ENCODE measurements at places on chromosomes 3 and 15. TPM values are rescaled to one million over a fixed set of nuclear protein-coding genes. Genes with fewer than 3 reads are reported as not detected.

DNA sequence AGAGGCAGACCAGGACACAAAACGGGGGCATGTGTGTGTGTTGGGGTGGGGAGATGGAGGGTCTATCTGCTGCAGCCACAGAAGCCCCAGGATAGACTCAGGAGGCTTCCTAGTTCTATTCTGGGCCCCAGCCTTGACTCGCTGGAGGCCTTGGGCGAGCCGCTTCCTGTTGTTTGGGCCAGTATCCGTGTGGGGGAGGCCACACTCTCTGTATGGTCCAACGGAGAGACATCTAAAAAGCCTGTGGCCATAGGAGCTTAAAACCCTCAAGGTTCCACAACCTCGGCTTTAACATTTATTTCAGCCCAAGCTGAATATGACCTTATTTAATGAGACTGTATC is 32.8 kb downstream of the POC1A start:
- DNase-seq, result no peak

- DNase-seq, result no peak
These were observed 981.2 kb downstream of the NSUN3 start for GRCh38 chr3:95044101-95044500.

- DNase-seq, result no peak
These were observed 123.3 kb downstream of the MOBP start for GRCh38 chr3:39590806-39591205.

GRCh38 chr3:158747417-158747816 is 15.2 kb upstream of the RARRES1 start:
- no peak for DNase-seq

DNA sequence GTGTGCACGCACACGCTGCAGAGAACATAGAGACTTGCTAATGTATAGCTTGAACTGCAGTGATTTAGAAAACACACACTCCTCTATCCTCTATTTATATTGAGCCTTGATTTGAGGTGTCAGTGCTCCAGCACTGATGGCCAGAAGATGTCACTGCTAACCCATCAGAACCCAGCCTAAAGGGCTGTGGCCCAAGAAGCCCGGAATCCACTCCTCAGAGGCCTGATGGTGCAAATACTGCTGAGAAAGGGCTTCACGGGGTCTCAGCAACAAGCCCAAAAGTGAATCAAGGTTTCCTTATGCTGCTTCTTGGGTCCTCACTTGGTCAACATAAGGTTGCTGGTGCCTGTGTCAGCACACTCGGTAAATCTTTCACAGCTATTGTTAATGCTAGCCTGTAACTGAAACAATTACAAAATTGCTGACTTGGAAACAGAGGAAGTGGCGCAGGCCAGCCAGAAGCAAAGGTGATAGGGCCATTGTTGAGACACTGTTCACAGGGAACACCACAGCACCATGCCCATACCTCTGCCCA is 60.3 kb downstream of the HEG1 start:
- DNase-seq, result peak; percentile 72

GRCh38 chr15:78093242-78094020 is 1.1 kb downstream of the SH2D7 start:
- no peak for DNase-seq

- DNase-seq, result no peak
These were observed 121.1 kb downstream of the SEC22A start for GRCh38 chr3:123322866-123323265.

- DNase-seq, result peak; percentile 59
These were observed 165.6 kb downstream of the NSMCE3 start for GRCh38 chr15:29103824-29104565.

GRCh38 chr15:88491158-88491557 is 23.6 kb downstream of the MRPS11 start:
- DNase-seq, result no peak

- no peak for DNase-seq
These were observed 130.1 kb upstream of the SOX2 start for GRCh38 chr3:181581656-181582055.

DNA sequence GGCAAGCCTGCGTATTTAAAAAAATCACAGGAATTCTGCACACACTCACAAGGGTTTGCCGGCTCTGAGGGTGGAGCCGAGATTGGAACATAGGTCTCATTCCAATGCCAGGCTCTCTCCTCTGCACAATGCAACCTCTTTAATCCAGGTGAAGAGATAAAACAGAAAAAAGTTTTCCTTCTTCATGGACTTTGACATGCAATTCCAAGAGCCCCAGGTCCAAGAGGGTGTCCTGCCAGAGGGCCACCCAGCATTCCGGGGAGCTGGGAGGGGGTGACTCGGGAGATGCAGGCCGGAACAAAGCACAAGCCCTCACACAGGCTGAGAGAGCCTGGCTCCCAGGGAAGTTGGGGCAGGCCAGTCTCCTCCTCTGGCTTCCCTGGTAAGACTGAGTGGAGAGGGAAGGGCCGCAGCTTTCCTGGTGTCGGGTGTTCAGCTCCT is 6.7 kb upstream of the SLC12A8 start:
- DNase-seq, result no peak

DNA sequence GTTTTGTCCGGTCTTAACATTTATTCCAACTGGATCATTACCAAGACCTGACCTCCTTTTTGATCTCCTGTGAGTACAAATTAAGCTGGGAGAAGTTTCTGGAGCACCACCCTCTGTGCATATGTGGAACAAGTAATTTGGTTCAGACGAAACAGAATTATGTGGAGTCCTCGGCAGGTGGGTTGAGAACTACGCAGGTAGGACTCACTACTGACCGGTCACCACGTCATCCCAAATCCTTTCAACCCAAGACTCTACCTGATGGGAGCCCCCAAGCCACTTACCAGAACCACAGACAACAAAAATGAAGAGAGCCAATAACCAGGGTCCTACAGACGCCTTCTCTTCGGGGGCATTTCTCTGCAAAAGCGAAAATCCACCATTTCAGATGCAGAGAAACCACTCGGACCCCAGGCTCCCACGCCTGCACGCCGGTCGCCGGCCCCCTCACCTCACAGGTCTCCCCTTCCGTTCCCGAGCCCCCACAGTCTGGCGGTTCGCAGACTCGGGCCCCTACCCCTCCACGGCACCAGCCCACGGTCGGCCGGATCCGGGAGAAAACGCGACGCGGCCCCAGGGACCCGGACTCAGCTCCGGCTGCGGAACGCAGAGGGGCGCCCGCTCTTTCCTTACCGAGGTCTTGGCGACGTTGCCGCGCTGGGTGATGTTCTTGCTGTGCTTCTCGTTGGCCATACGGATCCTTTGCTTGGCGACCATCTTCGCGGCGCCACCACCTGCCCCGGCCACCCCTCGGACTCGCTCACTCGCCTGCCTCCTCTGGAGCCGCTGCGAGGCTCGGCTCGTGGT is 674 bp downstream of the SERP1 start:
- peak; percentile 57 for DNase-seq

GRCh38 chr3:130792246-130792645 is 45.6 kb upstream of the PIK3R4 start:
- no peak for DNase-seq

DNA sequence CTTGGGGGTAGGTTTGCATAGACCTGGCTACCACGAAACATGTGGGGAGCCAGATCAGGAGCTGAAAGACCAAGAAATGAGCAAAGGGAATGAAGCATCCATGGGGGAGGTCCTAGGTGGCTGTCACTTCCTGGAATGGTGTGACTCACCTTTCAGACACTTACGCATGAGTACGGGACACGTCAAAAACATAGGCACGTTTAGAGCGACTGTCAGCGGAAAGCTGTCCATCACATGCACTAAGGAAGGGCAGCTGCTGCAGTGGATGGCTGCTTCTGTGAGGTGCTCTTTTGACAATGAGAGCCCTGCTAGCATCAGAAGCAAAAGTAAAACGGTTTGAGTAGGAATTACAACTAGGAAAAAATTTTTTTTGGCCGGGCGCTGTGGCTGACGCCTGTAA is 244.6 kb upstream of the CCDC54 start:
- DNase-seq, result no peak

DNA sequence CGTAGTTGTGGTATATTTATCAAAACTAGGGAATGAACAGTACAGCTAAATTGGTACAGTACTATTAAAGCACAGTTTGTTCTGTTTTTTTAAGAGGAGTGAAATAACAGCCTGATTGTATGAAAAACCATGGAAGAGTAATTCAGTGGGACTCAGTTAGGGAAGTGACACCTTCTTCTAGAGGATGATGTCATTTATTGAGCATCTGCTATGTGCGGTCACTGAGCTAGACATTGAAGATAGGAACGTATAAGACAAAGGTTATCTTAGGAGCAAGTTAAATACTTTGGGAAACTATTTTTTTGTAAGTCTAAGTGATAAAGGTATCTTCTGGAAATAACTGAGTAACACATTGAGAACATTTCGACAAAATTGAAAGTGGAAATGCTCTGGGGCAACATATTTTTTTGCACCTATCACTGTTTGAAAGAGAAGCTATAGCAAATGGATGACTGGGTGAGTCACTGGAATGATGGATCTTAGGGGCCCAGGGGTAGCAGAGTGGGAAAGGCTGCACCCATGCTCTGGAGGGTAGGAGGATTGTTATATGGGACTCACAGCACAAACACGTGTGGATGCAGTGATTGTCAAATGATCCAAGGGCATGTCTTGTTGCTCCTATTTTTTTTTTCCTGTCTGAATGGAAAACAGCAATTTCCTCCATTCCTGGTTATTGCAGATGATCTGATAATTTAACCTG is 43.0 kb downstream of the OXNAD1 start:
- DNase-seq, result peak; percentile 67

GRCh38 chr15:72237029-72237852 is 6.3 kb upstream of the PKM start:
- peak; percentile 91 for DNase-seq

DNA sequence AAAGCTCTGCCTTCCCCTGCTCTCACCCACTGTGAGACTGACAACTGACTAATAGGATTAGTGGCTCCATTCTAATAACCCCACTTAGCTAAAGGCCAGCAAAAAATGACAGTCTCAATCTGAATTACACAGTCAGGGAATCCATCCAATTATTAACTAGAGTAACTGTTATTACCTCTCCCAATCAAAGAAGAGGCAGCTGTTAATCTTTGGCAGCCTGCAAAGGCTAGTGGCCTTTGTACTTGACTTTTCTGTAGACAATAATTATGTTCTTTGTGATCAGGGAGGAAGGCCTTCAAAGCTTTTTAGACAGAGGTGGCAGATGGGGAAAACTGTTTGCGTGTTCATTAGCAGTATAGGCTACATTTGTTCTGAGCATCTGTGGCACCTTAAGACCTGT is 177.7 kb downstream of the ISL2 start:
- DNase-seq, result no peak

DNA sequence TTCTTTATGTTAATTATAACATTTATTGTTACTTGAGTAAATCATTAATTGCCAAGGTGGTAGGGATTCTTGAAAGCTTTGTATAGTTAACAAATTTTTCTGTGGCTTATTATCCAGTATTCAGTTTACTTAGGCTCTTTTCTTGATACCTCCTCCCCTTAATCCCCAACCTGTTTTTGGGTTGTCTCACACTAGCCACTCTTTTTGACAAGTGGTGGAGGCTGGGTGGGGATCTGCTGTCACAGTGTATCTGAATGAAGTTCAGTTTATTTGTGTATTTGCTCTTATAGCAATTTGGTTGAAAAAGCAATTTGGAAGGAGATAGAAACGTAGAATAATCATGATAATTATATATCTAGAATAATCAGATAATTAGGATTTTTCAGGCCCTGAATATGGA is 43.8 kb downstream of the STT3B start:
- DNase-seq, result no peak

DNA sequence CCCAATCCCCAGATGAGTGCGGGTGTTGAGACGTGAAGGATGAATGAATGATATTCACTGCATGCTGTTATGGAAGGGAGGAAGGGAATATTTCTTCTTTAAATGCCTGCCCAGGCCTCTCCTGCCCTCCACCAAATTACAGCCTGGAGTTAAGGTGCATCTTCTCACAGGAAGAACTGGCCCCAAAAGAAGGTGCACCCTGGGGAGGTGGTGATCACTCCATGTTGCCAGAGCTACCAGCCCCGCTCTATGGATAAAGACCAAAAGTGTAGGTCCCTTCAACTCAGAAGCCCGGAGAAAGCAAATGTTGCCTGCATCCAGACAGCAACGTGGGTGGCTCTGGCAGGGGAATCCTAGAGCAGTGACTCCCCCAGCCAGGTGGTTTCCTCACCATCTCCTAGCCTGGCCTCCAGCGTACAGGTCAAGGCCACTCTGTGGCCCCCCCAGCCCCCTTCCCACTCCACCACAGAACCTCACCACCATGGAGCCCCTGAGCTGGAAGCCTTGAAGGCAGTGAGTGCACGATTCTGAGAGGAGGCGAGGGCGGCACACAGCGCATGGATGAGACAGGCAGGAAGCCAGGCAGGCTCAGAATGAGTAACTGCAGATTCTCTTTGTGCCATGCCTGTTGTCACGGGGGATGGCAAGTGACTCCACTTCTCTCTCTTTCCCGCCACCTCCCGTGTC is 3.5 kb upstream of the VIPR1 start:
- DNase-seq, result peak; percentile 32

- DNase-seq, result peak; percentile 32
These were observed 90.3 kb downstream of the FMN1 start for GRCh38 chr15:33104212-33104611.

- no peak for DNase-seq
These were observed 826.6 kb downstream of the SQOR start for GRCh38 chr15:46461416-46461815.

DNA sequence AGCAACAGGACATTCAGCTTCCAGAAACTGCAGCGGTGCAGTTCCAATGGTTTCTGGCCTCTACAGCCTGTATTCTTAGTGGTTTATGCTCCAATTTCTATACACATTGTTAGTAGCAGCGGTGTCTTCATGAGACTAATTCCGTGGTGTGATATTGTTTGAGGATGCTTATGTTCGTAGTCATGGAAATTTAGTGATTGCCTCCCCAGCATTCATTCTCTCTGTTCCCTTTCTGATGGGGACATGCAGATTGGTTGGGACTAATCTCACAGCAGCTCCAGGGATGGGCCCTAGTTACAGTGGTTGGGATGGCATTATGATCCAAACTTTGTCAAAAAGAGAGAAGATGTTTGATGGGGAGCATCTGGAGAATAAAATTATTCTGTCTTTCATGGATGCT is 208.6 kb downstream of the CD47 start:
- DNase-seq, result no peak

- no peak for DNase-seq
These were observed 8.5 kb upstream of the PLXND1 start for GRCh38 chr3:129614927-129615363.

GRCh38 chr3:76997733-76998132 is 42.2 kb upstream of the ROBO2 start:
- DNase-seq, result no peak

- no peak for DNase-seq
These were observed 435.4 kb upstream of the ATP11B start for GRCh38 chr3:182357928-182358327.

- no peak for DNase-seq
These were observed 1.1 kb downstream of the HDGFL3 start for GRCh38 chr15:83206526-83207008.

Gene GOLGA6L4
- total RNA-seq, result 0.76 TPM

Gene DZIP1L
- total RNA-seq, result not detected

Gene KCNH8
- total RNA-seq, result not detected

Gene SKOR1
- total RNA-seq, result 0.07 TPM

Gene HYAL1
- total RNA-seq, result not detected

Gene PLOD2
- 0.22 TPM for total RNA-seq

Gene FOXB1
- not detected for total RNA-seq

Gene DUOXA2
- not detected for total RNA-seq

Gene POTEB2
- not detected for total RNA-seq

Gene ZPLD1
- total RNA-seq, result not detected

Gene GP5
- 0.64 TPM for total RNA-seq

Gene ABI3BP
- total RNA-seq, result not detected

Gene GRK7
- not detected for total RNA-seq
